ENCODE measurements at places on chromosomes 7 and 10.

DNA sequence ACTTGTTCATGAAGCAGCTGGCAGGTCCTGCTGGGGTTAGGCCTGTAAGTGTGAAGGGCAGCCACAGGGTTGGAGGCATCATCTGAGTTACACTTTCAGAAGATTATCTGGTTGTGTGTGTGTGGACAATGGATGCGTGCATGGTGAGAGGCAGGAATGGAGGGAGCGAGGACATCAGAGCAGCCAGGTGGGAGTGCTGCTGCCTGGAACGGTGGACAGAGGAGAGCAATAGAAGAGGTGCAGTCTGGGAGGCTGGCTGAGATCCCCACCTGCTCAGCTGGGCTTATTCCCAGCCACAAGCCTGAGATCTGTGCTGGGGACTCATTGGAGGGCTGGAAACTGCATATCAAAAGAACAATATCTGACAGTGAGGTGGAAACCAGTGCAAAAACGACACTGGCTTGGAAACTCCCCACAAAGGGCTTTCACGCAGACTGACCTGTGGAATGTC is 17.9 kb downstream of the ZNF488 start:
- no peak for DNase-seq

DNA sequence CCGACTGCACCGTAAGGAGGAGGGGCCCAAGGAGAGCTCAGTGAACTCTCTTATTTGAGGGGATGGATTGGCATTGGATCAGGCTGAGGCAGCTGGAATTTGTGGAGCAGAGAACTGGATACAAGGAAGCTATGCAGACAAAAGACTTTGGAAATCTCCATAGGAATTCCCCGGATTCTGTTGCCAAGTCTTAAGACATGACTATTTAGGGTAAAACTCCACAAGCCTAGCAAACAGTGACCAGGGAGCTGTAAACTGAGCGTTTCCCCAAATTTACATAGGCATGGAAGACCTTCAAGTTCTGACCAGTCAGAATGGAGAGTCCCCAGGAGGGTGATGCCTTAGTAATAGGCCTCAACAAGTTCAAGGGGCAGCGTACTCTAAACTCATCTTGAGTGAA is 82.5 kb upstream of the PCBD1 start:
- no peak for DNase-seq

DNA sequence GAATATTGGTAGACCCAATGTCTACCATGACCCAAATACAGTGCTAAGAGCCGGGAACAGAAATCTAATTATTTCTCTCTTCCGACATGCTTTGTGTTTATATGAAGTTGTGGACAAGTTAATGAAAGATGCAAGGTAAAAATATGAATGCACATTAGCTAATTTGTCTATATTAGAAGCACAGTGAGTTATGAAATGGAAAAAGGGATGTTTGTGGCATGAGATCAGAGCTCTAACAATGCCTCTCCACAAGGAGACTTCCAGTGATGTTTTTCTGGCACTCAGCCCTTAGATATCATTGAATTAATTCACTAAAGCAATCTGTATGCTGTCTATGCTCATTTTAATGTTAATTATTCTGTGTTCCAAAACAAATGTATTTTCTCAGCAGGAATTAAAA is 897.2 kb downstream of the CNTNAP2 start:
- no peak for DNase-seq

- no peak for DNase-seq
Observed at GRCh38 chr7:25385506-25386136, 157.3 kb upstream of the NPVF start.

- peak; percentile 92 for DNase-seq
Observed at GRCh38 chr7:118372530-118372929, 148.0 kb downstream of the ANKRD7 start.

GRCh38 chr10:97796651-97797050 is 24.9 kb upstream of the SFRP5 start:
- DNase-seq, result peak; percentile 43

GRCh38 chr10:122181876-122182275 is 89.2 kb upstream of the BTBD16 start:
- no peak for DNase-seq

All from hematopoietic multipotent progenitor cell treated with erythropoietin and hydrocortisone succinate and interleukin-3 and kit ligand, for 6 days (in vitro differentiated cells).